ENCODE measurements at places on chromosomes 5 and 9. TPM values are rescaled to one million over a fixed set of nuclear protein-coding genes. Genes with fewer than 3 reads are reported as not detected.
A peak's percentile ranks its signal among the peaks of the same experiment; 100 is the strongest.

DNA sequence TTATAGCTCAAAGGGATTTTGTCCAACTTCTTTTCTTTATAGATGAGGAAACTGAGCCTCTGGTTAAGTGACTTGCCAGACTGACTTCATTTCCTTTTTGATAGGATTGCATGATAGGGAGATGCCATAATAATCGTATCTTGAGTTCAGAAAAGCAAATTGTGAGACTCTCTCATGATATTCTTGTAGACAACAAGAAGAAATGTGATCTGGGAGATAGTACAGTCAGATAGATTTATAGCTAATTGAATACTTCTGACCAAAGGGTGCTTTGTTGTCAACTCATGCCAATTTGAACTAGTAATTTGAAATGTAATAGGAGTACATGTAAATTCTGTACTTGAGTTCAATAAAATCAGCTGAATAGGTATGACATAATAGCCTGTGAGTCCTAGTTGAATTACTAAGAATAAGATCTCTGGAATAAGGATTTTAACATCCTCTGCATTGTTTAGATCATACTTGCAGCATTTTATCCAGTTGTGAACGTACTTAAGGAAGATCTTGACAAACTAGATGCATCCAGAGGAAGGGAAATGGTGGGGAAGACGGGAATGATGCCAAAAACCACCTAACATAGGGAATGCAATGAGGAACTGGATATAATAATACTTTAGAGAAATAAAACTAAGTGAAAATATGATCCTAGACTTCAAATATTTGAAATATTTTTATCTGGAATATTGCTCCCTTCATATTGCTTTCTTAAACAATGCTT is 25.5 kb downstream of the CWC27 start:
- DNase-seq, result no peak
- no peak overlapping the region for H3K4me3 ChIP-seq
- H3K27me3 ChIP-seq, result no peaks in the 10 kb centered on the region
- peaks cover 8% of the 10 kb centered on the region for H3K36me3 ChIP-seq

- H3K4me3 ChIP-seq, result no peak overlapping the region
- peaks cover 10% of the 10 kb centered on the region for H3K4me1 ChIP-seq
- no peak overlapping the region for H3K27ac ChIP-seq
Measured at GRCh38 chr9:128424268-128424780, 3.7 kb downstream of the CERCAM start.

GRCh38 chr5:75338408-75338807 is 1.4 kb downstream of the HMGCR start:
- no peaks in the 10 kb centered on the region for H3K36me3 ChIP-seq
- no peaks in the 10 kb centered on the region for H3K27me3 ChIP-seq
- H3K4me1 ChIP-seq, result peaks cover 25% of the 10 kb centered on the region

GRCh38 chr5:72709341-72709740 is 107.1 kb upstream of the TNPO1 start:
- no peaks in the 10 kb centered on the region for H3K36me3 ChIP-seq
- H3K4me1 ChIP-seq, result no peaks in the 10 kb centered on the region
- H3K4me3 ChIP-seq, result no peak overlapping the region
- DNase-seq, result no peak

- peaks cover 12% of the 10 kb centered on the region for H3K4me1 ChIP-seq
- no peaks in the 10 kb centered on the region for H3K27me3 ChIP-seq
- H3K4me3 ChIP-seq, result no peak overlapping the region
Measured at GRCh38 chr5:172726966-172727365, 44.0 kb downstream of the DUSP1 start.

DNA sequence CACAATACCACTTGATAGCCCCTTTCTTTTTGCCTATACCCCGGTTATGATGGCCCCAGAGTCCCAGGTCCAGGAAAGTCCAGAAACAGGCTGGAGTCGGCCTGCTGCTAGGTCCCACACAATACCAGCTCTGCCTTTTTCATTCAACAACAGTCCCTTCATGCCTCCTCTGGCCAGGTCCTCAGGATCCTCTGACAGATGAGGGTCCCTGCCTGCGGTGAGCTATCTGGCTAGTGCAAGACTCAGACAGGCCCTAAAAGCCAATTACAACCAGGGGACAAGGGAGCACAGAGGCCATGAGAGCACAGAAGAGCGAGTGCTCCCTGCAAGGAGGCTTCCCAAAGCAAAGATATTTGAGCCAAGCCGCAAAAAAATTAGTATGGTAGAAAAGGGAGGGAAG is 84.8 kb upstream of the ZBTB43 start:
- no peaks in the 10 kb centered on the region for H3K36me3 ChIP-seq
- no peak for DNase-seq
- H3K27ac ChIP-seq, result peak overlapping the region; percentile 99
- H3K4me1 ChIP-seq, result peaks cover 36% of the 10 kb centered on the region
- H3K27me3 ChIP-seq, result no peaks in the 10 kb centered on the region
- peak overlapping the region; percentile 71 for H3K4me3 ChIP-seq

GRCh38 chr9:93533863-93534262 is 42.5 kb upstream of the PHF2 start:
- H3K27ac ChIP-seq, result peak overlapping the region; percentile 54
- DNase-seq, result no peak
- no peaks in the 10 kb centered on the region for H3K27me3 ChIP-seq
- peaks cover 13% of the 10 kb centered on the region for H3K4me1 ChIP-seq

DNA sequence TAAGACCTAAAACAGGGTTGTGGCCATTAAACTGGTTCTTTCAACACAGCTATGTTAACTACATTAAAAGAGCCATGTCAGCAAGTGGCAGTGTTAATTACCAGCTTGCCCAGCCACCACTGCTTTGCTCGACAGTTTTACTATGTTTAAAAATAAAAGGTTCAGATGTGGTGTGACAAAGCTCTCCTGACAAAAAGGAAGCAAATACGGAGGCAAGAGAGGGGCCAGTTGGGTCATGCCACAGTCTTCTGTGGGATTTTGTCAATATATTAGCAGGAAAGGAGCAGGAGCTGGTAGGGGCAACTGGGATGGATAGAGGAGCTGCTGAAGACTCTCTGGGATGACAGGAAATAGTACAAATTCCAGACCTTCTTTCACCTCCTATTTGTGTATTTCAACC is 113.5 kb upstream of the PCA3 start:
- DNase-seq, result no peak
- peak overlapping the region; percentile 75 for H3K4me3 ChIP-seq
- H3K36me3 ChIP-seq, result no peaks in the 10 kb centered on the region
- peaks cover 19% of the 10 kb centered on the region for H3K4me1 ChIP-seq

DNA sequence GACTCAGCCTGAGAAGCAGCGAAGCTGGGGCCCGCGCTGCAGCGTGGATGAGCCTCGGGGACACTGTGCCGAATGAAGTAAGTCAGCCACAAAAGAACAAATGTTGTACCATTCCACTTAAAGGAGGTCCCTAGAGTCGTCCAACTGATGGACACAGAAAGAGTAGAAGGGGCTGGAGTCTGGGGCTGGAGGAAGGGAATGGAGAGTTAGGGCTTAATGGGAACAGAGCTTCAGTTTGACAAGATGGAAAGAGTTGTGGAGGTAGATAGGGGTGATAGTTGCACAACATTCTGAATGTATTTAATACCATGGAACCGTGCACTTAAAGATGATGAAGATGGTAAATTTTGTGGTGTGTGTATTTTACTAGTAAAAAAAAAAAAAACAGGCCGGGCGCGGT is 119.9 kb downstream of the EHMT1 start:
- H3K36me3 ChIP-seq, result peaks cover 11% of the 10 kb centered on the region
- DNase-seq, result no peak
- no peaks in the 10 kb centered on the region for H3K27me3 ChIP-seq
- H3K4me3 ChIP-seq, result no peak overlapping the region

DNA sequence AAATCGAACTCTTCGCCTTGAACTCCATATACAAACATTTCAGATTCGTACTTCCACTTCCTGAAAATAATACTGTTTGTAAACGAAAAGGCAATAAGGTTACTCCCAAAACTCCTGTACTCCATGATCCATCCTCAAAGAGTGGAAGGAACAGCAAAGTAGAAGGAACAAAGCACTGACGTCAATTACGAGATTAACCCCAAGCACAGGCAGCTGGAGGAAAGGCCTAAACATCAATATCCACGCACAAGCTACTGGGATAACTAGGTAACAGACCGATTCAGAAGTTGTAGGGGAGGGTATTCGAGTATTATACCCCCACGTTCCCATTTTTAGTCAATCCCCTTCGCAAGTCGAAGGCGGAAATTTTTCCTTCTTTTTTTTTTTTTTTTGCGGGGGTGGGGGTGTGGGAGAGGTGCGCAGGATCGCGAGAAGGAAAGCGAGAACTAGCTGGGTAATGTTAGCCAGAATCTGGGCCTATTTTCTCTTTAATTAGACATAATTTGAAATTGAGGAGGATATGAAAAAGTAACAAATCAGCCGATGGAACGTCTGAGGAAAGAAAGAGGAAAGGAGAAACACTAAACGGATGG is 909 bp downstream of the AFF4 start:
- H3K4me1 ChIP-seq, result peaks cover 22% of the 10 kb centered on the region
- peak overlapping the region; percentile 92 for H3K27ac ChIP-seq
- no peaks in the 10 kb centered on the region for H3K36me3 ChIP-seq
- peak overlapping the region; percentile 91 for H3K4me3 ChIP-seq
- DNase-seq, result no peak
- H3K27me3 ChIP-seq, result no peaks in the 10 kb centered on the region

- no peak for DNase-seq
- H3K27ac ChIP-seq, result peak overlapping the region; percentile 84
- H3K4me3 ChIP-seq, result no peak overlapping the region
- peaks cover 8% of the 10 kb centered on the region for H3K4me1 ChIP-seq
Measured at GRCh38 chr9:136700304-136700703, 12.1 kb upstream of the DIPK1B start.

DNA sequence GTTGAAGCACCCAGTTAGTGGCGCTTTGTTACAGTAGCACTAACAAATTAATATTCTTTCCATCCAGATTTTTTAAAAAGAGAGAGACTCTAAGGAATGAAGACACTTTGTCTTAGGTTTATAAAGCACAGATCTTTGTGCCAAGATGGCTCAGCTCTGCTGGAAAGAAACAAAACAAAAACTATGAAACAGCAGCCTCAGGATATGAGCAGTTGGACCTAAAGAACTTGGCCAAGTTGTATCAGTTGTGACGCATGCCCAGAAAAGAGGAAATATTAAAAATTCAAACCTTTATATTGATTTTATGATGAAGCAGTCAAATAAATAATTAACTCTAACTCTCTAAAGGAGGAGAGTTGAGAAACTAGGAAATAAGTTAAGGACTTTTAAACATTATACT is 427.2 kb downstream of the SPOCK1 start:
- peaks cover 6% of the 10 kb centered on the region for H3K27me3 ChIP-seq
- H3K4me1 ChIP-seq, result no peaks in the 10 kb centered on the region
- H3K4me3 ChIP-seq, result no peak overlapping the region
- no peak overlapping the region for H3K27ac ChIP-seq
- no peak for DNase-seq

GRCh38 chr5:16519435-16519834 is 53.8 kb upstream of the ZNF622 start:
- DNase-seq, result no peak
- H3K4me3 ChIP-seq, result no peak overlapping the region
- peaks cover 2% of the 10 kb centered on the region for H3K36me3 ChIP-seq
- H3K27me3 ChIP-seq, result no peaks in the 10 kb centered on the region
- H3K27ac ChIP-seq, result no peak overlapping the region

- H3K27me3 ChIP-seq, result peaks cover 8% of the 10 kb centered on the region
- peaks cover 5% of the 10 kb centered on the region for H3K36me3 ChIP-seq
- H3K4me3 ChIP-seq, result no peak overlapping the region
- peaks cover 4% of the 10 kb centered on the region for H3K4me1 ChIP-seq
- no peak for DNase-seq
Measured at GRCh38 chr5:90941002-90941720, 382.6 kb downstream of the ADGRV1 start.

- no peak overlapping the region for H3K4me3 ChIP-seq
- H3K4me1 ChIP-seq, result peaks cover 6% of the 10 kb centered on the region
Measured at GRCh38 chr5:350355-350754, 28.8 kb downstream of the AHRR start.

GRCh38 chr5:65013166-65013565 is 244.4 kb downstream of the CWC27 start:
- no peaks in the 10 kb centered on the region for H3K27me3 ChIP-seq
- peaks cover 7% of the 10 kb centered on the region for H3K36me3 ChIP-seq

DNA sequence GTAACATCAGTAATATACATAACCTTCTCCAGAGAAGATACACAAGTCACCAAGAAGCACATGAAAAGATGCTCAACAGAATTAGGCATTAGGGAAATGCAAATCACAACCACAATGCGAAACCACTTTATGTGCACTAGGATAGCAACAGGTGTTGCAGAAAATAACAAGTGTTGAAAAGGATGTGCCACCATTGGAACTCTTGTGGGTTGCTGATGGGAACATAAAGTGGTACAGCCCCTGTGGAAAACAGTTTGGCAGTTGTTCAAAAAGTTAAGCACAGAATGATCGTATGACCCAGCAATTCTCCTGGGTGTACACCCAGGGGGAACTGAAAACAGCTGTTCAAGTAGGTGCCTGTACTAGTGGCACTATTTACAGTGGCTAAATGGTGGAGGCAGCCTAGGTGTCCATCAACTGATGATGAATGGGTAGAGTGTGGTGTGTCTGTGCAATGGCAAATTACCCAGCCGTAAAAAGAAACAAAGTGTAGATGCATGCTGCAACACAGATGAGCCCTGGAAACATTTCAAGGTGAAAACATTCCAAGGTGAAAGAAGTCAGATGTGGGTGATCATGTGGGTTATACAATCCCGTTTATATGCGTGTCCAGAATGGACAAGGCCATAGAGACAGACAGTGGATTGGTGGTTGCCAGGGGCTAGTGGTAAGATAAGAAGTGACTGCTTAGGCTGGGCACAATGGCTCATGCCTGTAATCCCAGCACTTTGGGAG is 27.2 kb downstream of the CCDC69 start:
- no peak for DNase-seq
- H3K36me3 ChIP-seq, result peaks cover 11% of the 10 kb centered on the region
- no peak overlapping the region for H3K4me3 ChIP-seq
- no peaks in the 10 kb centered on the region for H3K27me3 ChIP-seq

GRCh38 chr9:121230256-121230655 is 28.6 kb upstream of the RAB14 start:
- no peak for DNase-seq
- no peak overlapping the region for H3K27ac ChIP-seq
- peaks cover 8% of the 10 kb centered on the region for H3K36me3 ChIP-seq

GRCh38 chr5:122076669-122077365 is 1.2 kb downstream of the LOX start:
- H3K4me1 ChIP-seq, result peaks cover 12% of the 10 kb centered on the region
- peak overlapping the region; percentile 71 for H3K27ac ChIP-seq
- no peak for DNase-seq
- H3K27me3 ChIP-seq, result peaks cover 61% of the 10 kb centered on the region
- H3K36me3 ChIP-seq, result peaks cover 4% of the 10 kb centered on the region

- peaks cover 5% of the 10 kb centered on the region for H3K36me3 ChIP-seq
- no peak overlapping the region for H3K27ac ChIP-seq
- DNase-seq, result no peak
- no peak overlapping the region for H3K4me3 ChIP-seq
Measured at GRCh38 chr5:10652606-10653005, 88.7 kb downstream of the ANKRD33B start.

GRCh38 chr9:31740705-31741104 is 643.7 kb upstream of the ACO1 start:
- H3K27ac ChIP-seq, result no peak overlapping the region
- H3K4me1 ChIP-seq, result no peaks in the 10 kb centered on the region
- no peaks in the 10 kb centered on the region for H3K36me3 ChIP-seq
- no peaks in the 10 kb centered on the region for H3K27me3 ChIP-seq
- no peak for DNase-seq

GRCh38 chr5:156584871-156585270 is 257.9 kb downstream of the SGCD start:
- H3K27me3 ChIP-seq, result peaks cover 24% of the 10 kb centered on the region
- no peaks in the 10 kb centered on the region for H3K4me1 ChIP-seq
- no peak for DNase-seq
- H3K36me3 ChIP-seq, result no peaks in the 10 kb centered on the region
- H3K4me3 ChIP-seq, result no peak overlapping the region

Gene SHOC1
- total RNA-seq, result not detected

Gene PCDHB1
- not detected for total RNA-seq

Gene SPAAR
- total RNA-seq, result not detected

Gene MAP1B
- total RNA-seq, result 1.4 TPM

Gene KIF4B
- not detected for total RNA-seq

Gene NMUR2
- total RNA-seq, result not detected

Gene NDUFS6
- total RNA-seq, result 24.7 TPM

Measured in T-helper 17 cell (primary cell).